ENCODE measurements at places on chromosomes 5 and 9.

DNA sequence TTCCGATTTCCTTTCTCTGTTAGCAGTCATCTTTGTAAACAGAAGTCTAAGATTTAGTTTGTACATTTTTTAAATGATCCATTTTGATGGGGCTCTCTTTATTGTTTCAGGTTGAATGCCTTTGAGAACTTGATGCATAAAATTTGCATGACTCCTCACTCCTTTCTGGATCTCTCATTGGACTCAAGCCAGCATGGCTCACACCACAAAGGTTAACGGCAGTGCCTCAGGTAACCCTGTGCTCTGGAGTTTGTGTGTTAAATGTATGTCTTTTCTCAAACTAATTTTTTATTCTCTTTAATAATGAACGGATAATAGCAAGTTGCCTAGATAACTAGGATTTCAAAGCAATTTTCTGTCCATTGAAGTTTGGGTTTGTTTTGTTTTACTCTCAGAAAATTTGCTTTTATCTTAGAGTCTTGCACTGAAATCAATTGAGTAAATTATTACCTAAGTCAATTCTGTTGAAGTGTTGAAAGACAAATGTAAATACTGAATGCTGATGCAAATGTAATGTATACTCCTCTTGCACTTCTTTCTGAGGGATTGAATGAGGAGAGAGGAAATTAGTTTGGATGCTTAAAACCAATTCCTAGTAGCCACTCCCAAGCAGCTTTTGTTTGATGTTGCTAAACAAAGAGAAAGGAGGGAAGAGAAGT lies 164.6 kb upstream of the DMRT1 start:
- DNase-seq = no peak

GRCh38 chr9:132802121-132802795 lies 75.8 kb downstream of the AK8 start:
- no peak for DNase-seq

DNA sequence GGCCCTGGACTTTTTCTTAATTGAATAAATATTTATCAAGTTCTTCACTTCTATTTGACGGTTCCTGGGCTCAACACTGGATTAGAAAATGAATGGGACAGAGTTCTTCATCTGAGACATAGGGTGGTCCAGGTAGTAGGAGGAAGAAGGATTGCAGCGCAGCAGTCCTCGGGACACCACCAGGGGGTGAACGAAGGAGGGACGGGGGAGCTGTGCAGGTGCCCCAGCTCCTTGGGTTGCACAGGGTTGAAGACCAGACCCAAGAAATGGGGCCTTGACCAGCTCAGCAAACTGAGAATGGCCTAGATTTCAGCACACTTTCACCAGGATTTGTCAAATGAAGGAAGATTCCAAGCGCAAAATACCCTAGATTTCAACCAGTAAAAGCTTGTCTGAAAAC lies 29.5 kb downstream of the ABL1 start:
- DNase-seq = no peak

DNA sequence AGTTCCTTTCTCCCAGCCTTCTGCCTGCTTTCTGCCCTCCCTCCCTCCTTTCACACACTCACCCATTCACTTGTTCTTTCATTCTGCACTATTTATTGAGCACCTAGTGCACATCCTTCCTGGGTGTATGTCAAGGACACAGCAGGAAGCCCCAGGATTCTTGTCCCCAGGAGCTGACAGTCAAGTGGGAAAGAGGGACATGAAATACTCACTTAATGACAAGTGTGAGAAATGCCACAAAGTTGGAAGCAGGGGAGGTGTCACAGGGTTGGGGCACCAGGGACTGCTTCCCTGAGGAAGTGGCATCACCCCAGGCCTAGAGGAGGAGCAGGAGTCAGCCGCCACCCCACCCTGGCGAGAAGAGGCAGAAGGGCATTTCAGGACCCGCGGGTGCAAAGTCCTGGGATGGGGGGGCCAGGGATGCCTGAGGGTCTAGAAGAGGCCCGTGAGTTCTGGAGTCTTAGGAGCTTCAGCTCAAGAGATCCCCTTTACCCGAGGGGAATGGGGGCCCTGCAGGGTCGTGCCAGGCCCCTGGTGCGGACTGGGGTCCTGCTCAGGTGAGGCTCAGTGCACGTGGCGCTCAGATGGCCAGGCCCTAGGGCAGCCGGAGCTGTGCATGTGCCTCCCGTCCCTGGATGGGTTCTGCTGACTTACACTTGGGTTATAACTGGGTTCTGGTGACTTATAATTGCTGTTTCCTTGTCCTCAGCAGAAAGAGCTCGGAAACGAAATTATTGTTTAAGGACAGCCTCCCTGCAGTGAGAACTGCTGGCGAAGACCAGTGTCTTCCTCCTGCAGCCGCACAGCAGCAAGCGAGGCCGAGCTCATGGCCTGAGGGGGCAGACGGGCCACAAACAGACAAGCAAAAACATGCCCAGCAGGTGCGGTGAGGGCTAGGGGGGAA lies 16.9 kb upstream of the LAMC3 start:
- DNase-seq = no peak

DNA sequence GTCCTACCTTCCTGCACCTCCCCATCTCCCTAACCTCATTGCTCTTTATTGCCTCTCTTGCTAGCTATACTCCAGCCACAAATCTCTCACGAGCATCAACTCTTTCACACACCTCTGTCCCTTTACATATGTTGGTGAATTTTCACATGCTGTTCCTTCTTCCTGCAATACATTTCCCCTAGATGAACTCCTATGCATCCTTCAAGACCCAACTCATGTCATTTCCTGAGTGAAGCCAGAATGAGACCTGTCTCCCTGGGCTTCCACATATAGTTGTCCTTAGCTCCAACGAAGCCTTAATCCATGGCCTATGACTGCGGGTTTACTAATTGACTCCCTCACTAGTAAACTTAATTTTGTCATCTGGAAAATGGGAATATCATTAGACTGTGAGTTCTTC lies 297.3 kb upstream of the PANK3 start:
- DNase-seq = no peak

DNA sequence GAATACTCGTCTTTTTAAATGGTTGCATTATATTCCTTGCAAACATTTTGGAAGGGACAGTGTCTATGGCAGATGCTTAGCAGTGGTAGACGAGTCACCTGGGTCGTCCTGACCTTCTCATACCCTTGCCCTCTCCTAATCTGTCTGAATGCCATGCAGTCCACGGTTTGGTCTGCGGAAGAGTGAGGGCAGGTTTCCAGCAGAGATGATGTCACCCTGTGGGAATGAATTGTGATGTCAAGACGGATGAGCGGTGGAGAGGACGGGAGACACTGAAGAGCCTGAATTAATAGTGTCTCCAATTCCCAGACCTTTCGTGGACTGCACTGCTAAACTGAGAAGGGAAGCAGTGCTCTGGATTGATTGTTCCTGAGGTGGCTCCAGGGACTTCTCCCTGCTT lies 329.0 kb upstream of the PANK3 start:
- DNase-seq = no peak

DNA sequence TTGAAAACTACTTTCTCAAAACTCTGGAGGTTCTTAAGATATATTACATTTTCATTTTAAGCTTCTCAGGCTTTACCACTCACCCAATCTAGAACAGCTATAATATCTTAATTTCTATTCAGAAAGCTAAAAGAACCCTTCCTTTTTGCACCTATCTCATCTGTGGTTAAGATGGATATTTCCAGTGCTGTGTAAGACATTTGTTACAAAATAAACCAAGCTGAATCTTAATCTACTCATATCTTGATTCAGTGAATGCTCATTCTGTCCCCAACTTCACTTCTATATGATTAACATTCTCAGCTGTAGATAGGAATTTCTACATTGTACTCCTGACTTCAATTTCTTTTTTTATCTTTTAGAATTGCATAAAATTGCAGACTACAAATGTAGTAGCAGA lies 15.0 kb downstream of the ABHD17B start:
- DNase-seq = no peak

GRCh38 chr9:126904586-126904985 lies 10.0 kb upstream of the RALGPS1 start:
- DNase-seq = no peak

DNA sequence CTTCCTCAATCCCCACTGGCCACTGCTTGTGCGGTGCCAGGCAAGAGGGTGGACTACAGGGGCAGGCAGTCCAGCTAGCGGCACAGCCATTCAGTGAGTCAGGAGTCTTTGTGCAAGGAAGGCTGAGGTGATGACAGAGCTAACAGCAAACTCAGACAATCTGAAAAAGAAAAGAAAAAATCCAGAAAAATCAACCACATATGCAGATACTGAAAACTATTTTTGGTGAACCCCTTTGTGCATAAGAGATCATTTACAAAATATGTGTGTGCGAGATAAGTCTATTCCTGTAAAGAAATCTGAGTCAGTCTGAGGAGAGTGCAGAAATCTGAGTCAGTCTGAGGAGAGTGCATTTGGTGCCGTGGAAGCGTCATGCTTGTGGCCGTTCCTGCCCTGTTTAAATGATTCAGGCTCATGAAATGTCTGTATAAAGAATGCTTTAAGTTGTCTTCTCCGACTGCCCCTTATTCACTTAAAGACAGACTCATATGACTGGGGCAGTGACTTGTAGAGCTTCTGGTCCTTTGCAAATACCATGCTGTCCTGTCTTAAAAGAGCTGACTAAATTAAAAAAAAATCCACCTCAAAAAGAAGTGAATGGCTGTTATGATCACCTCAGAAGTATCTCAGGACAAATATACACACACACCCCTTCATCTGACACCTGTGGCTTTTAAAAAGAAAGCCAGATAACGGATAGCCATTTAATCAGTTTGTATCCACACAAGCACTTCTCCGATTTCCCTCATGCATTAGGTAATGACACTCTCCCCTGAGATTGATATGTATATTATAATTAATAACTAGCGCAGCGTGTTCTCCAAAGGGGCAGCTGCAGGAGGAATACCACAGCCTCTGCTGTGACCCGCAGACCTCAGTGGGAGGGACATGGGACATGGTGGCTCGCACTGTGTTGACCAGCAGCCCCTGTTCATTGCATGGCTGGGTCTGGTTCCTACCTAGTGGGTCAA lies 47.3 kb downstream of the TRIO start:
- no peak for DNase-seq

DNA sequence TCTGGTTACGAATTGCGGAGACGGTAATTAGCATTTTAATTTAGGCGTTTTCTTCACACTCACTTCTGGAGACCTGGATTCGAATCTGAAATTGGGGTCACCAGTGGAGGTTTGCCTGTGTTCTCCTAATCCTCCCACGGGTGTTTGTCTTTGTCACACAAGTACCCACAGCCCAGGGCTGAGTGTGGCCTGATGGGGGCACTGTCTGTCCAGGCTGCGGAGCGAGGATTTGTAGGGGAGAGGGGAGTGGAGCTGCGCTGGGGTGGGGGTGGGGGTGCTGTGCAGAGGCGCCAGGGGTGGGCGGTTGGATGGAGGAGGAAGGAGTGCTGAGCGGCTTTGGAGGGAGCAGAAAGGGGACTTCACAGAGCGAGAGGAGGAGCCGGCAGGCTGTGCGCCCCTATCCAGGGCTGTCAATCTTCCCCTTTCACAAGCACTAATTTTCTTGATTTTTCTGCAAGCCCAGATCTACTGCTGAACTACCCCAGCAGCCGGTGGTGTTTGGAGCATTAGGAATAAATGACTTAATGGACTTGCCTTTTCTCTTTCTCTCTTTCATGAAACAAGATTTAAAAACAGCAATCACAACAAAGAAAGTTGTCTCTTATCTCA lies 53.1 kb downstream of the TSPAN17 start:
- no peak for DNase-seq

- DNase-seq = no peak
Observed at GRCh38 chr9:89978185-89978584, 373.4 kb downstream of the GADD45G start.

- no peak for DNase-seq
Observed at GRCh38 chr5:120297616-120298015, 166.5 kb upstream of the PRR16 start.

- no peak for DNase-seq
Observed at GRCh38 chr9:92402826-92403745, 1.3 kb downstream of the OGN start.

All from esophagus squamous epithelium (tissue), 5 donors.